H1 (cell line): ENCODE measurements at places on chromosomes 16 and 17. TPM values are rescaled to one million over a fixed set of nuclear protein-coding genes. Genes with fewer than 3 reads are reported as not detected.

DNA sequence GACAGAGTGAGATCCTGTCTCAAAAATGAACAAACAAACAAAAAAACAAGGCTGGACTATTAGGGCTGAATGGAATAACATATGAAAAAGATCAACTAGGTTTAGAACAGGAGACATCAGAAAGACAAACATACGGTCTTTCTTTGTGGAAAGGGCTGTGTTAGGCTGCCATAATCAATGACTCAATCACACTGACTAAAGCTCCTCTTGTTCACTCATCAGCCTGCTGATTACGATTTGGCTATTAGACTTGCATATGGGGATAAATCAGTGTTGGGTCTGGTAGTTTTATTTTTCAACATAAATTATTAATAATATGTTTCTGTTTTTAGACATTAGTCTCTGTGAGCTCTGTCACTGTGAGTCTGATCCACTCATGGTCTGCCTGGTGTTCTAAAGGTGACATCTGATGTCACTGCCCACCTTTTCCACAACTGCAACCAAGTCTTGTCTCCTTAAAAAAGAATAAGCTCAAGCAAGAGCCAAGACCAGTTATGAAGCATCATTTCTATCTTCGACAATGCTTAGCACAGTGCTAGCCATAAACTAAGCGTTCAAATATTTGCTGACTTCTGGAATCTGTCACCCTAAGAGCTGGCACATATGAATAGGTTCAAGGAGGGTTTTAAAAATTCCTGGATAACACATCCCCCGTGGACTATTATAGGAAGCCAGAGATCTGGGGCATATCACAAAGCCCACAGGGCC is 10.2 kb downstream of the CFAP20 start:
- DNase-seq: no peak
- H3K4me3 ChIP-seq: no peak overlapping the region
- peaks cover 16% of the 10 kb centered on the region for H3K36me3 ChIP-seq
- no peaks in the 10 kb centered on the region for H3K27me3 ChIP-seq
- H3K4me1 ChIP-seq: peaks cover 2% of the 10 kb centered on the region; the same call in 1 of the 2 replicates
- H3K27ac ChIP-seq: no peak overlapping the region

DNA sequence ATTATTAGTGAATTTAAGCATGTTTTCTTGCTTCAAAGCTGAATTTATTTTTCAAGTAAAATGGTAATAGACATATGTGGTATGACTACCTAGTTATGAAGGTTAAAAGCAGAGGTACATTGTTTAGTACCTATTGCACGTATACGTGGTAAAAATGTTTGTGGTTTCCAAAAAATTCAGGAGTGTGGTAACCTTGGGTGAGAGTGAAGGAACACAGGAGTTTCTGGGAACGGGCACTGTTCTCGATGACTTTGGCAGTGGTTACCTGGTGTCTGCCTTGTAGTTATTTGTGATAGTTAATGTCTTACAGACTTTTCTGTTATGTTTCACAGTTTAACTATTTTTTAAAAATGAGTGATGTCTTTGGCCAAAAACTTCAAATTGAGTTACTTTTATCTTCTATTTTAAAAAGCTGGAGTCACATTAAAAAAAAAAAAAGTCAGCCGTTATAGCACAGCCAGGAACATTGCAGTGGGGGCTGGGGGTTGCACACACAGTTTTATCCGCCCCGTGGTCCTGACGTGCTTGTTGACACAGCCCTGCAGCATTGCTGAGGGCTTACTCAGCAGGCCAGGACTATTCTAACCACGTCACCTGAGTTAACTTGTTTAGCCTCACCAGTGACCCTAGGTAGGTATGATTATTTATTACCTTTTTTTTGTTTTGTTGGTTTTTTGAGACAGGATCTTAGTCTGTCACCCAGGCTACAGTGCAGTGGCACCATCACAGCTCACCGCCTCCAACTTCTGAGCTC is 10.9 kb downstream of the JPT2 start:
- H3K4me1 ChIP-seq: no peaks in the 10 kb centered on the region
- H3K27me3 ChIP-seq: no peaks in the 10 kb centered on the region
- no peak for DNase-seq
- H3K36me3 ChIP-seq: peaks cover 34% of the 10 kb centered on the region
- H3K27ac ChIP-seq: no peak overlapping the region
- H3K4me3 ChIP-seq: no peak overlapping the region

GRCh38 chr16:77946823-77947222 is 75.5 kb upstream of the CLEC3A start:
- no peak for DNase-seq
- H3K36me3 ChIP-seq: no peaks in the 10 kb centered on the region
- H3K27ac ChIP-seq: no peak overlapping the region
- H3K27me3 ChIP-seq: no peaks in the 10 kb centered on the region
- no peak overlapping the region for H3K4me3 ChIP-seq

GRCh38 chr16:621526-622105 is 9.2 kb upstream of the WFIKKN1 start:
- H3K4me1 ChIP-seq: peaks cover 3% of the 10 kb centered on the region; the same call in 1 of the 2 replicates
- no peaks in the 10 kb centered on the region for H3K36me3 ChIP-seq
- H3K27me3 ChIP-seq: no peaks in the 10 kb centered on the region
- DNase-seq: no peak
- H3K4me3 ChIP-seq: no peak overlapping the region
- H3K27ac ChIP-seq: no peak overlapping the region

- DNase-seq: no peak
- no peak overlapping the region for H3K4me3 ChIP-seq
- H3K27me3 ChIP-seq: no peaks in the 10 kb centered on the region
- no peak overlapping the region for H3K27ac ChIP-seq
- H3K36me3 ChIP-seq: no peaks in the 10 kb centered on the region
- H3K4me1 ChIP-seq: no peaks in the 10 kb centered on the region; the same call in 1 of the 2 replicates
These were observed 124.0 kb upstream of the MON1B start for GRCh38 chr16:77066896-77067496.

GRCh38 chr16:28475221-28475620 is 3.1 kb upstream of the NPIPB7 start:
- H3K4me1 ChIP-seq: no peaks in the 10 kb centered on the region
- DNase-seq: no peak
- H3K36me3 ChIP-seq: 0 out of 2 replicates have a peak, but pooled peaks cover 5% of the 10 kb centered on the region
- no peak overlapping the region for H3K4me3 ChIP-seq
- H3K27me3 ChIP-seq: no peaks in the 10 kb centered on the region

- H3K27ac ChIP-seq: no peak overlapping the region
- H3K36me3 ChIP-seq: peaks cover 6% of the 10 kb centered on the region
- no peak overlapping the region for H3K4me3 ChIP-seq
- DNase-seq: no peak
- H3K27me3 ChIP-seq: no peaks in the 10 kb centered on the region
- H3K4me1 ChIP-seq: no peaks in the 10 kb centered on the region
These were observed 96.8 kb downstream of the MAP2K6 start for GRCh38 chr17:69511250-69511649.

Gene RNF112
- total RNA-seq: 2.2 and 2.3 TPM in 2 replicates

Gene TRPV3
- 0.40 and 0.56 TPM in 2 replicates for total RNA-seq

- H3K27ac ChIP-seq: no peak overlapping the region
- H3K4me3 ChIP-seq: no peak overlapping the region
- peaks cover 9% of the 10 kb centered on the region for H3K4me1 ChIP-seq
- DNase-seq: no peak
These were observed 23.3 kb downstream of the CCR7 start for GRCh38 chr17:40541873-40542557.

DNA sequence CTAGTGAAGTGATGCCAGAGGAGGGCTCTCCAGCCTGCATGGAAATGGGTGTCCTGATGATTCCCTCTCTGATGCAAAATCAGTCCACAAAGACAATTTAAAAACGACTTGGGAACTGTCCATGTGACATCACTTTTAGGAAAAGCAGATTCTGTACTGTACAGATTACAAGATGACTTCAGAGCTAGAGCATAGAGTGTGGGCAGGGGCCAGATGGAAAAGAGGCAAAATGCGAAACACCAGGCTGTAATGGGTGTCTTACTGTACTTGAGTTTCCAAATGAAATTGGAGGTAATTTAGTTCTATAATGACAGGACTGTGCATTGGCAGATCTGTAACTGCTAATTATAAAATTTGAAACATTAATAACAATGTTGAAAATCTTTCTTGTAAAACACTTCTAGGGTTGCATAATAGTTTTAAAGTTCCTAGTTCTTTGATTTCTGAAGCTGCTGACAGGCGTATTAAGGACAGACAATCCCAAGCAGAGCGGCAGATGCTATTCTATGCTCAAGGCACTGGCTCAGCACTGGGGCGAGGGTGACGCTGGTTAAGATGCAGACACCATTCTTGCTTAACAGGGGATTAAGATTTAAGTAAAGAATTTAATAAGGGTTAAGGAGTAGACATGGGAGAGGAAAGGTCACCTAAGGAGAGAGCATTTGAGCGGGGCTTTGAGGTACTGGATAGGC is 29.6 kb downstream of the OGFOD1 start:
- H3K36me3 ChIP-seq: peaks cover 29% of the 10 kb centered on the region
- H3K4me3 ChIP-seq: no peak overlapping the region
- H3K27ac ChIP-seq: no peak overlapping the region
- DNase-seq: no peak
- H3K4me1 ChIP-seq: peaks cover 4% of the 10 kb centered on the region; the same call in 1 of the 2 replicates

Gene GNG13
- total RNA-seq: not detected in 2 replicates

Gene CDK3
- 7.4 and 10.0 TPM in 2 replicates for total RNA-seq
